ENCODE measurements at places on chromosomes 2 and 18. TPM values are rescaled to one million over a fixed set of nuclear protein-coding genes. Genes with fewer than 3 reads are reported as not detected.

DNA sequence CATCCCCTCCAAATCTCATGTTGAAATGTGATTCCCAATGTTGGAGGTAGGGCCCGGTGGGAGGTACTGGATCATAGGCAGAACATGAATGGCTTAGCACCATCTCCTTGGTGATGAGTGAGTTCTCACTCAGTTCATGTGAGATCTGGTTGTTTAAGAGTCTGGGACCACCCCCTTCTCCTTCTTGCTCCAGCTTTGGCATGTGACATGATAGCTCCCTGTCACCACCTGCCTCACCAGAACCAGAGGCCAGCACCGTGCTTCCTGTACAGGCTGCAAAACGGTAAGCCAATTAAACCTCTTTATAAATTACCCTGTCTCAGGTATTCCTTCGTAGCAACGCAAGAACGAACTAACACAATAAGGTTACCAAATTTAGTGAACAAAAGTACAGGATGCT is 95.4 kb downstream of the ZBTB7C start:
- no peak for DNase-seq

DNA sequence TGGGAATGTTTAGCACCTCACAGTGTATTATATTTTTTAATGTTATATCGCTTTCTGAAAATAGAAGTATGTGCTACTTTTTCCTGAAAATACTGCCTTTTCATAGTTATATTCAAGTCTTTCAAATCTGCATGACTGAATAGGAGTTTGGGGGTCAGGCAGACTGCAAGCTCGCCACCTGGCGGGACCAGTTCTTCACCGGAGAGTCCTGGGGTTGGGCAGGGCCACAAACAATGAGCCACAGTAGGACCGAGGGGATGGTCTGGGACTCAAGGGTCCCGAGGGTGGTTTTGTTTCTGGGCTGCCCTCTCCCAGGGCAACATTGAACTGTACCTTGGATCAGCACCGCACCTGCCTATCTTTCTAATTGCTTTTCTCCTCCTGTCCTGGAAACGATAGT is 70.6 kb downstream of the VWA3B start:
- DNase-seq = no peak

DNA sequence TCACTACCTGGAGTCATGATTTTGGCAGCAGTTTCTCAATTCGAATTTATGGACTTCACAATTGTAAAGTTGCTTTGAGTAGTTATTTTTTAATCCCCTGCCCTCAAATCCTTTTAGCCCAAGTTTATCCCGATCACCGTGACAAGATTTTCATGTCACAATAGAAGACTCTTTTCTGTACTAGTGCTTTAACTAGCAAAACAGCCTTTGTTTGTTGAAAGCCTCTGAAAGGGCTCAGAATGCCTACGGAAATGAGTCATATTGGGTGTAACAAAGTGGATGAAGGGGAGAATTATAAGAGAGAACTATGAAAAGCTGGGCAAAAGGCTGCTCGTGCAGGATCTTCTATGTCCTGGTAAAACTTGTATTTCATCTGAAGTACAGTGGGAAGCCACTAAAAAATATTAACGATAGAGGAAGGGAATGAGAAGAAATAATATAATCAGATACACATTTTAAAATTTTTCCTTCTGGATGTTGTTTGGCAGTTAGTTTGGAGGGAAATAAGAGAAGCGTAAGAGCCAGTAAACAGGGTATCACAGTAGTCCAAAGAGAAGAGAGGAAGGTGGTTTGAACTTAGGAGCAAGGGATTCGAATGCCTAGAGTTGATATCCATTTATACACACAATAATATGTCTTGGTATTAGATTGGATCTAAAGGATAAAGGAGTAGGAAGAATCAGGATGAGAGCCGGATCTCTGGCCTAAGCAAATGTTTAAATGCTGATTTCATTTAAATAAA is 114.9 kb downstream of the GALNT13 start:
- DNase-seq = no peak

DNA sequence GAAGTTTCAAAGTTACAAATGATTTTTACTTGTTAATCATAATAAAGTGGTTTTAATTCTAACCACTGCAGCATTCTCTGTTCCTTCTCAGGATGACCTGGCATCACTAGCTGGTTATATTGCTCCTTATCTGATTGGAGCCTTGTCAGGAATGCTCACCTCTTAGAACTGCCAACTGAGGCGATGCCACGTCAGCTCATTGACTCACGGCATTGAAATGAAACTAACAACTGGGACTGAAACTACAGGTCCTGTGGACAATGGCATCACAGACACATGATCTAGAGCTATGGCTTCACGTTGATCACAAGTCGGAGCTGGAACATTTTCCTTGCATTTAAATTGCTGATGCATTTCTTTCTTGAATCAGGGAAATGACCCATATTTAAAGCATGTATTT is 54.9 kb upstream of the MAP2 start:
- peak; percentile 38 for DNase-seq

DNA sequence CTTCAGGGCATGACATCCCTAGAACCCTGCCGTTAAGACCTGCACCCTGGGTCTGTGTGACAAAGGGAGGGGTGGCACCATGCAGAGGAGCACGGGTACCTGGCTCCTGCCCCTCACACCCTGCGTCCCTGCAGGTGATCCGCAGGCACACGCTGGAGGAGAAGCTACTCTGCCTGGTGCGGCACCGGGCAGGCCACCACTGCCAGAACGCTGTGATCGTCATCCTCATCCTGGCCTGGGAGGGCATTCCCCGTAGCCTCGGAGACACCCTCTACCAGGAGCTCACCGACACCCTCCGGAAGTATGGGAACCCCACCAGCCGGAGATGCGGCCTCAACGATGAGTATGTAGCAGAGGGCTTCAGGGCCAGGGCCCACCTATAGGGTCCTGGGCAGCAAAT is 60.0 kb downstream of the BOLA3 start:
- no peak for DNase-seq

Gene ICOS
- polyA plus RNA-seq = not detected

Gene FAM228A
- 0.62 TPM for polyA plus RNA-seq

Gene GALNT3
- 17.6 TPM for polyA plus RNA-seq

Gene SPATA3
- not detected for polyA plus RNA-seq

Data from right renal pelvis (tissue), 4 donors.